ENCODE measurements at places on chromosomes 1 and 21. TPM values are rescaled to one million over a fixed set of nuclear protein-coding genes. Genes with fewer than 3 reads are reported as not detected.

The LAD1 gene
- total RNA-seq, result 17.8 TPM

The DNAJC28 gene
- total RNA-seq, result 1.3 TPM

DNA sequence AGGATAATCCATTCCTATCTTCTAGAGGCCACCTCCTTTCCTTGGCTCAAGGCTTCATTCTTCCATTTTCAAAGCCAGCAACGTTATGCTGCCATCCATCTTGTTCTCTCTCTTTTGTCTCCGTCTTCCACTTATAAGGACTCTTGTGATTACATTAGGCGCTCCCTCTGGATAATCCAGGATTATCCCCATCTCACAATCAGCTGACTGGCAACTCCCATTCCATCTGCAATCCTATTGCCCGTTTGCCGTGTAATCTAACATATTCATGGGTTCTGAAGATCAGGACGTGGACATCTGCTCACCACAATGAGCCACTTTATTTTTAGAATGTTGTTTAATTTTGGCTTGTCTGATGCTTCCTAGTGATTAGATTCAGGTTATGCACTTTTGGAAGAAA, 89.3 kb downstream of the EBNA1BP2 start:
- DNase-seq, result no peak

GRCh38 chr1:23600283-23600682, 41.0 kb upstream of the ID3 start:
- DNase-seq, result no peak

The OR2M5 gene
- not detected for total RNA-seq

GRCh38 chr1:61174060-61174795, 91.9 kb downstream of the NFIA start:
- no peak for DNase-seq

GRCh38 chr1:23801876-23802275, 1.3 kb upstream of the GALE start:
- no peak for DNase-seq

GRCh38 chr1:231046730-231047395, 6.8 kb upstream of the FAM89A start:
- no peak for DNase-seq

The APOBEC4 gene
- total RNA-seq, result 5.3 TPM

DNA sequence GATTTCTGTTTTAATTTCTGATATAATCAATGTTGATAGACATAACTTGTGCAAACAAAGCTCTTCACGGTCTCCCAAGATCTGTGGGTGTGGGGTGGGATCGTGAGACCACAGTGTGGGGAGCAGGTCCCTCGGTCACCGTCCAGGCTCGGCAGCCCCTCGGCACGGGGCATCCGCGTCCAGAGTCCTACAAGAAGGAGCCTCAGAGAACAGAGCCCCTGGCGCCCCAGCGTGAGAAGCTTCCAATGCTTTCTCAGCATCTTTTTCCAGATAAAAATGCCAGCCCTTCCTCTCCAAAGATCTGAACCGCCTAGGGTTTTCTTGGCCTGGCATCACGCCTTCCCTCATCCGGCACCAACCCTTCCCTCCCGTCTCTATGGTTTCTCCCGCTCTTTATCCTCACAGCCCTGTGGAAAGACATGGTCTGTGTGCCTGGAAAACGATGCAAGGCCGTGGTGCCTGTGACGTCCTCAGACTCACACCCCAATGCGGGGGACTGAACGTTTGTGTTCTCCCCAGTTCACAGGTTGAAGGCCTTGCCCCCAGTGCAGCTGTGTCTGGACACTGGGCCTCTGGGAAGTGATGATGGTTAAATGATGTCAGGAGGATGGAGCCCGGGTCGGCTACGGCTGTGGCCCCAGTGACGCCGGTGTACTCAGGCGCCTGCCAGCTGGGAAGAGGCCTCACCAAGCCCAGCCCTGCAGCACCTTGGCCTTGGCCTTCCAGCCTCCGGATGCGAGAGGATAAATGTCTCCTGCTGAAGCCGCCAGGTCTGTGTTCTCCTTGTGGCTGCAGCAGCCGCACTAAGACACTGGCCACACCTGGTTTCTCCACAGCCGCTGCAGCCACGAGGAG, 45.9 kb upstream of the COL6A2 start:
- no peak for DNase-seq

Measured in lung (tissue), 17 donors.